ENCODE measurements at places on chromosomes 7 and 10. TPM values are rescaled to one million over a fixed set of nuclear protein-coding genes. Genes with fewer than 3 reads are reported as not detected.

DNA sequence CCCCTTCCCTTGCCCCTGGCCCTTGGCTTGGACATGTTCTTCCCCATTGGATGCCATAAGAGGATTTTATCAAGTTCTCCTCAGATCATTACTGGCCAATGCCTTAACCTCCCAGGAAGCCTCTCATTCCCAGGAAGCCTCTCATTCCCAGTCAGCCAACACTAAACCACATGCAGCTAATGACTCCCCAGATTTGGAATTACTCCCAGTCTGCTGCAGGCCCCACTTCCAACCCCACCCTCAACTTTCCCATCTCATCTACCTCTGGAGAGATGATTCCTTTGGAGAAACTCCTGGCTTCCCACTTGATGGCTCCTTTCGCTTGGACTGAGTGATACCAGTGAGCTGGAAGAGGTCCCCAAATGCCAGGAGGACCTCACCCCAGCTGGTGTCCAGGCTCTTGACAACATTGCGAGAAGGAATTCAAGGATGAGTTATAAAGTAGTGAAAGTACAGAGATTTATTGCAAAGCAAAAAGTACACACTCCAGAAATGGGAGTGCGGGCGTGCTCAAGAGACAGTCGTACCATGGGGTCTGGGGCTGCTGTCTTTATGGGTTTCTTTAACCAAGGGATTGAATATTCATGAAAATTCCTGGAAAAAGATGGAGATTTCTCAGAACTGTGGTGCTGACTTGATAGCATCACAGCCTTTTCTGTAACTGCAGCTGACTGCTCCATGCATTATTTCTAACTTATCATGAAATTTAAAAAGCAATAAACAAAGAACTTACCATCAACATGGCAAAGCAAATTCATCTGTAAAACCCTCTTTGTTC is 117.2 kb upstream of the ADCY1 start:
- DNase-seq, result no peak

DNA sequence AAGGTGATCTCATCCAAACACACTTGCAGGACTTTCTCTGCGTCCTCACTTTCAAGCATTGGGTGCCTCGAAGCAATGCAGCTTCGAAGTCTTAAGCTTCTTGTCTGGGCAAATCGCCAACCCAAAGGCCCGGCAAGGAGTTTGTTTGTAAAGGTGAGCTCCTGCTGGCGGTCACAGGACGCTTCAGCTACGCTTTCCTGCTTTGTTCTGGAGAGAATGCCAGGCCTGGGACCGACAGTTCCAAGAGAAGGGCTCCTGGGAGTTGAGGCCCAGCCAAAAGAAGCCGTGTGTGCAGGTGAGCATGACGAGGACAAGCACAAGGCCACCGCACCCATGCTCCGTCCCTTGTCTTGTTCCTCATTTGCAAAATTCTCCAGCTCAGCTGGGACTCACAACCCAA is 106.6 kb upstream of the DOCK1 start:
- no peak for DNase-seq

DNA sequence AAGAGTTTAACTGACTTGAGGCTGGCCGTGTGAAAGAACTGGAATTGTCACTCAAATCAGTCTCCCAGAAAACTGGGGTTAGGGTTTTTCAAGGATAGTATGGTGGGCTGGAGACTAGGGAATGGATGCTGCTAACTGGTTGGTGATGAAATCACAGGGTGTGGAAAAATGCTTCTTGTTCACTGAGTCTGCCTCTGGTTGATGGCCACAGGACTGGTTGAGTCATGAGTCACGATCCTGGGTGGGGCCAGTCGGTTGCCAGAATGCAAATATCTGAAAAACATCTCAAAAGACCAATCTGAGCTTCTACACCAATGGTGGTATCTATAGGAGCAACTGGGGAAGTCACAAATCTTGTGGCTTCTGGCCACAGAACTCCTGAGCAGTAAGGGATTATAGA is 16.3 kb upstream of the BAMBI start:
- no peak for DNase-seq

- no peak for DNase-seq
These were observed 12.4 kb upstream of the IL15RA start for GRCh38 chr10:5989756-5990155.

- no peak for DNase-seq
These were observed 1.5 kb upstream of the KCTD7 start for GRCh38 chr7:66627151-66627681.

GRCh38 chr7:41520445-41520844 is 182.4 kb downstream of the INHBA start:
- DNase-seq, result no peak

DNA sequence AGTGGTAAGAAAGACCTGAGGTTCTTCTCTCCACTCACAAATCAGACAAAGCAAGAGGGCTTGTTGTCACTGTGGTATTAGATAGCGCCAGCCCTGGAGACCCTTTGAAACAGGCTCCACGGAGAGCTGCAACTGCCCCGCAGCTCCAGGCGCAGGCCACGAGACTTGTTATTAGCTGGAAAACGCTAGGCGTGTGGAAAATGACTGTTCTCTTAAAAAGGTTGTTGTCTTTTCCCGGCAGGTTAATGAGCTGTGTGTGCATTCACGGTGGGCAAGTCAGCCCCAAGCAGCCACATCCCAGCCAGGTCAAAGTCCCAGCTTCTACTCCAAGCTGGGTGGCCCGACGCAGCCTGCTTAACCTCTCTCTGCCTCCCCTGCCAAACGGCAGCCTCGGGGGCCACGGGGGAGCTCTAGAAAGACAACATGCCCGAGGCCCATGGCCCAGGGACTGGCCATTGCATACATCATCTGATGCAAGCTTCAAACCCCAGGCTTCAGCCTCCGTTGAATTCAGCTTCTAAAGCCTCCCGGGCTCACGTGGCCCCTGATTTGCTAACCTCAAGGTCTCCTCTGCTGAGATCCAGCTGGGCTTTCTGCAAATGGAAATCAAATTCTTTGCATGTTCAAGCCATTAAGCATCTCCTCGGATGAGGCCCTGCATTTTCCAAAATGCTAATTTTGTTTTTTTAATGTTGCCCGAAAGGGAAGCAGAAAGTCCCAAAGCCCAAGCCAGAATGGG is 61.3 kb upstream of the DNAAF5 start:
- no peak for DNase-seq

GRCh38 chr10:11286261-11286852 is 268.7 kb downstream of the CELF2 start:
- DNase-seq, result no peak

DNA sequence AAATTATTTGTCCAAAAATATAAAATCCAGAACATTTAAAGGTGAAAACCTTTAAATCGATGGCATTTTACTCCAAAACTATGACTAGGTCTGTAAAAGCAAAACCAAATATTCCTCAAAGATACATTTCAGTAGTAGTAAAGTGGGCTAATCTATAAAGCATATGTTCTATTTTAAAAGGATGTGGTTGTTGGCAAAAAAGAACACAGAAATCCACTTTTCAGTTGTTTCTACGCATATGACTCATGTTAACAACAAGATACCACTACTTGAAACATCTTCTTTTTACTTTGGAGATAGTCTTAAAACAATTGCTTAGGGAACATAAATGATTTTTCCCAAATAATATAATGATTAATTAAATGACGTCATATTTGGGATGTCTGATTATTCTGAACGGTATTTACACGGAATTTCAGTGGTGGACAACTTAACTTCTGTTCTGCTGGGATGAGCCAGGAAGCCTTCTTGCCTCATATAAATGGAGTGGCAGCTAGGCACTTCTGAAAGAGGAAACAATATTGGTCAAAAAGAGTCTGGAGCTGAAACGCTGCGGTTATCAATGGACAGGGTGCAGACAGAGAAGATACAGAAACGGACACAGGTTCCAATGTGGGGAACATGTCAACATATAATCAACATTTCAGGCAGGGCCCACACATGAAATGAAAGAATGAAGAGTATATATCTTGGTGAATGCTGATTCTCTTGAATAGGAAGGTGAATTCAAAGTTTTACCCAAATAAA is 78.5 kb downstream of the ETV1 start:
- DNase-seq, result peak; percentile 24

DNA sequence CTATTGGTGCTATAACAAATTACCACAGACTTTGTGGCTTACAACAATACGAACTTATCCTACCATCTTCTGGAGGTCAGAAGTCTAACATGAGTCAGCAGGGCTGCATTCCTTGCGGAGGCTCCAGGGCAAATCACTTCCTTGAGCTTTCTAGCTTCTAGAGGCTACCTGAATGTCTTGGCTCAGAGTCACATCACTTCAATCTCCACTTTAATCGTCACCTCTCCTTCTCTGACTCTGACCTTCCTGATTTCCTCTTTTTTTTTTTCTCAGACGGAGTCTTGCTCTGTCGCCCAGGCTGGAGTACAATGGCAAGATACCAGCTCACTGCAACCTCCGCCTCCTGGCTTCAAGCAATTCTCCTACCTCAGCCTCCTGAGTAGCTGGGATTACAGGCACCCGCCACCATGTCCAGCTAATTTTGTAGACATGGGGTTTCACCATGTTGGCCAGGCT is 44.6 kb upstream of the ANAPC16 start:
- DNase-seq, result no peak

DNA sequence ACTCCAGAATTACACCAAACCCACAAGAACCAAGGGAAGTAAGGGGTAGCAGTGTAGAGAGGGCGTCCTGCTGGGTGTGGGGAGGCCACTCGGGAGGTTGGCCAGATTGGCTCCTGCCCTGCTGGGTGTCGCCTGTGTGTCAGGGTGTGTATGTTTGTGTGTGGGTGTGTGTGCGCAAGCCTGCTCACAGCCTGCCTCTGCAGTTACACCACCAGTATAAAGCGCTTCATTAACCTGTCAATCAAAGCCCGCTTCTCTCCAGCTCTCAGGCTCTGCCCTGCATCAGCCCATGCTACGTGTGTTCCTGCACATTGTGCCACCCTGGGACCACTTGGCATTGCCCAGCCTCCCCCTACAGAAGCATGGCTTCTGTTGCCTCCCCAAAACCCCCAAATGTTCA is 83.3 kb upstream of the PAX2 start:
- DNase-seq, result no peak

DNAJB9 gene
- 12.0 TPM for total RNA-seq

HGF gene
- not detected for total RNA-seq
